ENCODE measurements at places on chromosomes 7 and 10. TPM values are rescaled to one million over a fixed set of nuclear protein-coding genes. Genes with fewer than 3 reads are reported as not detected.

The LIPM gene
- not detected for total RNA-seq

The SLC16A12 gene
- total RNA-seq = 3.9 TPM

The SFXN3 gene
- total RNA-seq = 17.5 TPM

The TMEM270 gene
- total RNA-seq = not detected

The MGMT gene
- total RNA-seq = 26.0 TPM

The GOLGA7B gene
- total RNA-seq = 0.71 TPM

The CACNA2D1 gene
- 79.2 TPM for total RNA-seq

GRCh38 chr7:36692456-36692855, 31.8 kb downstream of the AOAH start:
- no peak overlapping the region for H3K27ac ChIP-seq
- DNase-seq = no peak
- no peaks in the 10 kb centered on the region for H3K36me3 ChIP-seq
- no peak overlapping the region for H3K4me3 ChIP-seq
- no peaks in the 10 kb centered on the region for H3K27me3 ChIP-seq

GRCh38 chr10:70115948-70116682, 16.5 kb downstream of the AIFM2 start:
- peak; percentile 74 for DNase-seq
- no peaks in the 10 kb centered on the region for H3K27me3 ChIP-seq
- no peaks in the 10 kb centered on the region for H3K4me1 ChIP-seq
- H3K27ac ChIP-seq = no peak overlapping the region
- peaks cover 68% of the 10 kb centered on the region for H3K36me3 ChIP-seq

GRCh38 chr7:47389171-47389922, 192.6 kb downstream of the TNS3 start:
- H3K4me1 ChIP-seq = no peaks in the 10 kb centered on the region
- no peak overlapping the region for H3K27ac ChIP-seq
- H3K36me3 ChIP-seq = peaks cover 8% of the 10 kb centered on the region
- DNase-seq = peak; percentile 34
- H3K27me3 ChIP-seq = no peaks in the 10 kb centered on the region

GRCh38 chr7:131076711-131077181, 250.9 kb upstream of the MKLN1 start:
- no peaks in the 10 kb centered on the region for H3K27me3 ChIP-seq
- no peaks in the 10 kb centered on the region for H3K4me1 ChIP-seq
- H3K36me3 ChIP-seq = peaks cover 24% of the 10 kb centered on the region
- DNase-seq = no peak

DNA sequence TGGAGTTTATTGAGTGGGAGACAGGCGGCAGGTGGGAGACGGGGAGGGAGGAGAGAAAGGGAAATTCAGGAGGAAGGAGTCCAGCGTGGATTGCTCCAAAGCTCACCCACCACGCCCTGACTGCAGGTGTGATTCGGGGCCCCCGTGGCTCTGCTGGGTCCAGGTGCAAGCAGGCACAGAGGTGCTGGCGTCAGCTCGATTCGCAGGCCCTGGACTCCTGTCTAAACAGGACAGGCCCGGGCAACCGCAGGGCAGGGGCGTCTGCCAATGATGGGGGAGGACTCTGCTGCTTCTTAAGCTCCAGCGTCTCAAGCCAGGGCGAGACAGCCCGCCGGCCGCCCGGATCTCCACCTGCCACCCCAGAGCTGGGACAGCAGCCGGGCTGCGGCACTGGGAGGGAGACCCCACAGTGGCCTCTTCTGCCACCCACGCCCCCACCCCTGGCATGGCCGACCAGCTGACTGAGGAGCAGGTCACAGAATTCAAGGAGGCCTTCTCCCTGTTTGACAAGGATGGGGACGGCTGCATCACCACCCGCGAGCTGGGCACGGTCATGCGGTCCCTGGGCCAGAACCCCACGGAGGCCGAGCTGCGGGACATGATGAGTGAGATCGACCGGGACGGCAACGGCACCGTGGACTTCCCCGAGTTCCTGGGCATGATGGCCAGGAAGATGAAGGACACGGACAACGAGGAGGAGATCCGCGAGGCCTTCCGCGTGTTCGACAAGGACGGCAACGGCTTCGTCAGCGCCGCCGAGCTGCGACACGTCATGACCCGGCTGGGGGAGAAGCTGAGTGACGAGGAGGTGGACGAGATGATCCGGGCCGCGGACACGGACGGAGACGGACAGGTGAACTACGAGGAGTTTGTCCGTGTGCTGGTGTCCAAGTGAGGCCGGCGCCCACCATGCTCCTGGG, at the start of gene CALML3:
TSS of gene CALML3 (plus strand) at position 321 of the 920 bp plus-strand sequence. CDS start at position 446, 125 bp downstream.
- no peaks in the 10 kb centered on the region for H3K36me3 ChIP-seq
- peak; percentile 62 for DNase-seq
- H3K27ac ChIP-seq = no peak within 1 kb of the TSS
- no peak within 1 kb of the TSS for H3K4me3 ChIP-seq
- peaks cover 11% of the 10 kb centered on the region for H3K4me1 ChIP-seq

DNA sequence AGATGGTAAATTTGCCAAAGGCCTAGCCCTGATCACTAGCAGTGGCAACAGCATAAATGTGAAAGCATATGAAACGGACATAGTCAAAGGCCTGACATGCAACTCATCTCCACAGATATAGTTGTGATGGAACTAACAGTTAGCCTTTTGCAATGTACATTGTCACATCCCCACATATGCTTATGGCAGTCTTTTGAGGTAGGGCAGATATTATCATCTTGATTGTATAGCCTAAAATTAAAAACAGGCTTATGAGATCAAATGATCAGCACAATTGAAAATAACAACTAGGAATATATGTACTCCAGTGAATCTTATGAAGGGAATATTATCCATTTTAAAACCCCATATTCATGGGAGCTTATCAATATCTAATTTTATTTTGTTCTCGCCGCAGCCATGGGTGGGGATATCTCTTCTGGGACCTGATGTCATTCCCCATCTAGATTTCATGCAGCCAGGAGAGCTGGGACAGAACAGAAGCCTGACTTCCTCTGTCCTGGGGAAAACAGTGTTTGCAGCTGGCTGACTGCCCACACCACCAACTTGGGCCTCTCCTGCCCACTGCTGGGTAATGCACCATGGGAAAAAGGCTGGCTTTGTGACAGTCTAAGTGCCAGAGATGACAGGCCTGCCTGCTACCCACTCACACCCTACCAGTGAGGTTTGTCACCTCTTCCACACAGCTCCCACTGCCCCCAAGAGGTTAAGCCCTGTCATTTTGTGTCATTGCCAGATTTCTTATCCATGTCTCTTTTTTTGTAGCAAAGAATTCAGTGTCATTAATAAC, 180.2 kb upstream of the FZD1 start:
- peaks cover 45% of the 10 kb centered on the region for H3K4me1 ChIP-seq
- no peak overlapping the region for H3K4me3 ChIP-seq
- H3K27me3 ChIP-seq = no peaks in the 10 kb centered on the region
- no peak overlapping the region for H3K27ac ChIP-seq
- H3K36me3 ChIP-seq = no peaks in the 10 kb centered on the region

- H3K27me3 ChIP-seq = no peaks in the 10 kb centered on the region
- peaks cover 79% of the 10 kb centered on the region for H3K4me1 ChIP-seq
- H3K4me3 ChIP-seq = no peak overlapping the region
- peak overlapping the region; percentile 86 for H3K27ac ChIP-seq
- H3K36me3 ChIP-seq = no peaks in the 10 kb centered on the region
These were observed 93.6 kb upstream of the COL1A2 start for GRCh38 chr7:94301024-94301586.

DNA sequence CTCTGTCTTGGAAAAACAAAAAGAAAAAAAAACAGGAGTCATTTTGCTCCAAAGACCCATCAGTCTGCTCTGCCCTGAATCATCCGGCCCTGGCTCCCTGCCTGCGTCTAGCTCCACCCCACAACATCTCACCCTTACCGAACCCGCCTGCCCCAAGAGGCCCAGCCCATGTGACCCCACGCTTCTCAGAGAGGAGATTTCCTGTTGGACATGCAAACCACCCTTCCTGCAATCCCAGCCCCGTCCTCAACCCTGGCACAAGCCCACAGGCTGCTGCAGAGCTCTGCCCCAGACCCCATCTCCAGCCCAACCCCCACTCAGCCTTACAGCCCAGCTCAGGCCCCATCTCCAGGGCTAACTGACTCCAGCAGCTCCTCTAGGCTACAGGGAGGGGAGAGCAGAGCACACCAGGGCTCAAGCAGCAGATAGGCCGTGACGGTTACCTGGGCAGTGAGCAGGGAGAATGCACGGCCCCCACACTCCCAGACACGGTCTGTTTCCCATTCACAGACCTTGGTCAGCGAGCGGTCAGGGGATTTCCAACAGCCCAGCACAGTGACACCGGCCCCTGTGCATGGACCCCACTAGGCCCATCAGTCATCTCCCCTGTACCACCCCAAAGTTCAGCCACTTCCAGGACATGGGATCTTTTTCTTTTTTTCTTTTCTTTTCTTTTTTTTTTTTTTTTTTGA, 69.9 kb upstream of the GTF2I start:
- peaks cover 18% of the 10 kb centered on the region for H3K4me1 ChIP-seq
- no peaks in the 10 kb centered on the region for H3K27me3 ChIP-seq
- DNase-seq = peak; percentile 95
- H3K36me3 ChIP-seq = no peaks in the 10 kb centered on the region
- no peak overlapping the region for H3K4me3 ChIP-seq

- no peak for DNase-seq
- no peak overlapping the region for H3K4me3 ChIP-seq
- H3K27ac ChIP-seq = no peak overlapping the region
- no peaks in the 10 kb centered on the region for H3K27me3 ChIP-seq
- H3K36me3 ChIP-seq = peaks cover 11% of the 10 kb centered on the region
These were observed 15.1 kb downstream of the UPF2 start for GRCh38 chr10:12027539-12027938.

DNA sequence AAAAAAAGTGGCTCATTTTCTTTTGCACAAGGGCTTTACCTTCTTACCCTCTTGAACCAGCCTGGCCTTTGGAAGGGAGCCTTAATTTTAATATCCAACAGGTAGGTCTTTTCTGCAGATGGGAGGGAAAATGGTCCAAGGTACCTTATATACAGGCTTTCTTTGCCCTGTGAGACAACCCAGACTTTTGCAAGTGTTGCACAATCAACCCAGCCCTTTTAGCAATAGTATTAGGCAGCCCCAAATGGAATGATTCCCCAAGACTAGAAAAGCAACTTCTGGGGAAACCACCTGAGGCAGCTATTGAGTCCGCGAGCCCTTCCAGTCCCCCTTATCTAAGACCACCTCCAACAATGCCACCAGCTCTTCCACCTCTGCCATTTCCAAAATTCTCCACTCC, 1138.3 kb downstream of the XPNPEP1 start:
- no peak overlapping the region for H3K27ac ChIP-seq
- no peaks in the 10 kb centered on the region for H3K27me3 ChIP-seq
- H3K4me1 ChIP-seq = no peaks in the 10 kb centered on the region
- H3K36me3 ChIP-seq = no peaks in the 10 kb centered on the region
- no peak for DNase-seq

GRCh38 chr10:73079779-73080541, 16.7 kb downstream of the P4HA1 start:
- H3K4me1 ChIP-seq = peaks cover 37% of the 10 kb centered on the region
- H3K4me3 ChIP-seq = no peak overlapping the region
- H3K27ac ChIP-seq = no peak overlapping the region
- DNase-seq = no peak

- no peaks in the 10 kb centered on the region for H3K4me1 ChIP-seq
- H3K27me3 ChIP-seq = no peaks in the 10 kb centered on the region
- no peak overlapping the region for H3K4me3 ChIP-seq
- no peaks in the 10 kb centered on the region for H3K36me3 ChIP-seq
- peak overlapping the region; percentile 79 for H3K27ac ChIP-seq
These were observed 118.9 kb downstream of the ITIH5 start for GRCh38 chr10:7547829-7548228.

GRCh38 chr7:153454306-153454705, 597.9 kb upstream of the DPP6 start:
- H3K27ac ChIP-seq = no peak overlapping the region
- H3K27me3 ChIP-seq = no peaks in the 10 kb centered on the region

- H3K36me3 ChIP-seq = no peaks in the 10 kb centered on the region
- H3K4me1 ChIP-seq = no peaks in the 10 kb centered on the region
- DNase-seq = peak; percentile 62
- H3K4me3 ChIP-seq = no peak overlapping the region
- H3K27ac ChIP-seq = no peak overlapping the region
- H3K27me3 ChIP-seq = no peaks in the 10 kb centered on the region
These were observed 10.6 kb downstream of the PPP2R2D start for GRCh38 chr10:131911451-131911850.

GRCh38 chr10:103640436-103641181, 147.1 kb downstream of the NEURL1 start:
- H3K36me3 ChIP-seq = peaks cover 7% of the 10 kb centered on the region
- H3K4me1 ChIP-seq = peaks cover 53% of the 10 kb centered on the region
- no peaks in the 10 kb centered on the region for H3K27me3 ChIP-seq

GRCh38 chr10:127408733-127409132, 140.4 kb upstream of the NPS start:
- H3K36me3 ChIP-seq = no peaks in the 10 kb centered on the region
- no peaks in the 10 kb centered on the region for H3K27me3 ChIP-seq
- H3K4me1 ChIP-seq = no peaks in the 10 kb centered on the region
- H3K4me3 ChIP-seq = no peak overlapping the region
- no peak overlapping the region for H3K27ac ChIP-seq

DNA sequence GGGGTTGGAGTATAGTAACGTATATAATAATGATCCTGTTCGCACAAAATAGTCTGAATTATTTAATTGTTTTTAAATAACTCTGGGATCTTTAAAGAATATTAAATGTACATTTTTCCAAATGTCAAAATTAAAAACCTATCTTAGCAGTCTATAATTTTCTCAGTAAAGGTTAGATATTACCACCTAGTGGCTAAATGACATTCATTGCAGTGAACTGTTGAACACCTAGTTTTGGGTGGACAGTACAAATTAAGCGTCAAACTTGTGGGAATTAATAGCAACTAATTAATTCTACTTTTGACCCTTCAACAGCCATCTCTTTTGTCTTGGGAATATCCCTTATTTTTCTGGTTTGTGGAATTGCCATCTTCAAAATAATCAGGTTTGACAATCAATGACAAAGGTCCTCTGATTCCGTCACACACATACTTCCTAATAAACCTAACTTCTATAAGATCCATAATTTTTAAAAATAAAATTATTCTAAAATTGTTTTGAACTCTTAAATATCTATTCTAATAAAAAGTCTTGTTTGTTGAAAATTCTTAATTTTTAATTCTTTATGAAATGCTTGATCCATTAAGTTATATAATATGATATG, 165.7 kb downstream of the SEMA3D start:
- DNase-seq = no peak
- no peaks in the 10 kb centered on the region for H3K27me3 ChIP-seq
- H3K4me1 ChIP-seq = no peaks in the 10 kb centered on the region
- no peaks in the 10 kb centered on the region for H3K36me3 ChIP-seq

DNA sequence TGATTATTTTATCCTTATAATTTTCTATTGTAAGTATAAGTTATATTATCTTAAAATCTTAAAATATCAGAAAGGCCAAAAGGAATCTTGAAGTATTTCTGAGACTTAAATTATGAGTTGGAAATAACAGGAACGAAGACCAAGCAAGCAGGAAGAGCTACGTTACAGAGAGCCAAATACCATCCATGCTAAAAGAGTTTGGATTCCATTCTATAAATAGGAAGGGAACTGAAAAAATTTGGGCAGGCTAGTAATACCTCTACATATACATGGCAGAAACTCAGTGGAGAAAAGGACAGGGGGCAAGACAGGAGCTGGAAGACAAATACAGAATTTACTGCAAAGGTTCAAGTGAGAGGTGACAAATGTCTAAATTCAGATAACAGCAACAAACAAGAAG, 16.7 kb downstream of the ITGB1 start:
- no peaks in the 10 kb centered on the region for H3K27me3 ChIP-seq
- no peak overlapping the region for H3K4me3 ChIP-seq
- no peaks in the 10 kb centered on the region for H3K36me3 ChIP-seq

GRCh38 chr7:156147104-156147503, 334.8 kb upstream of the SHH start:
- H3K4me1 ChIP-seq = no peaks in the 10 kb centered on the region
- no peak overlapping the region for H3K4me3 ChIP-seq
- H3K27ac ChIP-seq = no peak overlapping the region
- DNase-seq = no peak

GRCh38 chr7:66535414-66536329, 93.0 kb upstream of the KCTD7 start:
- no peak for DNase-seq
- H3K4me1 ChIP-seq = no peaks in the 10 kb centered on the region
- H3K4me3 ChIP-seq = no peak overlapping the region
